ENCODE measurements at places on chromosomes 7 and 10.

DNA sequence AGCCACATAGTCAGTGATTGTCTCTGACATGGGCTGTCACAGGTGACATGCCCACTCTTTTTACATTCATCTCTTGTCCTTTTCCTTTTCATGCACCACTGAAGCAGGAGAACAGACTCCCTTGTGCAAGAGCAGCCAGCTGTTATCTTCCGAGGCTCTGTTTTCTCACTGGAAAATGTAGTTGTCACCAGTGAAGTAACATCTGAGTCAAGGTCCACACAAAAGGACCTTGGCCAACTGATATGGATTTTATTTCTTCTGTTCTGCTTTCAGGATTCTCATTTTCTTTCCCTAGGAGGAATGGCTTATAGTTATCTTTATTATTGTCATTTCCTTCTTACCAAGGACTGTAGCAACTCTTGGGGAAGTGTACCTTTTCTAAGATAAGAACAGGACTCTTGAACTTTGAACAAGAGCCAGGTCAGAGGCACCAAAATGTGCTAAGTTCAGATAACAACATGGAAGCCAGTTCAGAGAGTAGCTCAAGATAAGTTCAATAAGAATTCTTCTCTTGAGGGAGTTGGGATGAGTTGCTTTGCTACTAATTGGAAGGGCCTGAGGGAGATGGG lies 22.7 kb downstream of the AVPI1 start:
- no peak for DNase-seq

GRCh38 chr7:115910541-115911164 lies 119.9 kb downstream of the TFEC start:
- DNase-seq: peak; percentile 13

DNA sequence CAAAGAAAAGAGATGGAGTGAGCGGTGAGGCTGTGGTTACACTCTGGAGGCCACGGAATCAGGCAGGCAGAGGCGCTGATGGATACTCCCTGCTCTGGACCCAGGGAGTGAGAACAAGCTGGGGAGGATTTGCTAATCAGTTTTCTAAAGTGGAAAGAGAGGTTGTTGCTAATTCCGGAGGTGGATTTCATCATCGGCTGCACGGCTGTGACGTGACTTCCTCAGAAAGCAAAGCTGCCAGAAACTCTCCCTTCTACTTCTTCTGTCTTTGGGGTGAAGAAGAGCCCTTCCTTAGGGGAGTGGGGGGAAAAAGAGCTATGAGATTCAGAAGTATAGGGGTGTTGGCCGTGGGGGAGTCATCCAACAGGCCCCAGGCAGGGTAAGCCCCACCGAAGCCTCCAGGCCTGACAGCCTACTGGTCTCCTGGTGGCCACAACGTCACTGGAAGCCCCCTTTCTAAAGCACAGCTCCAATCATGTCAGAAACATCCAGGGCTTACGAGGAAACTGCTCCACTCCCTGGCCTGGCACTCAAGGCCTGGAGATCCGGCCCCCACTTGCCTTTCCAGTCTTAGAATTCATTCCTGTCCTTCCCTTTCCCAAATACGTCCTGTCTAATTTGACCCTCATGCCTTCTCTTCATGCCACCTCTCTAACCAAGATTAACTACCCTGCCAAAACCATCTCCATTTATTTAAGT lies 114.5 kb downstream of the HIP1 start:
- DNase-seq: no peak

GRCh38 chr7:113128031-113128430 lies 9.7 kb upstream of the SMIM30 start:
- no peak for DNase-seq

- DNase-seq: no peak
Measured at GRCh38 chr7:31783221-31783620, 96.2 kb downstream of the PPP1R17 start.

DNA sequence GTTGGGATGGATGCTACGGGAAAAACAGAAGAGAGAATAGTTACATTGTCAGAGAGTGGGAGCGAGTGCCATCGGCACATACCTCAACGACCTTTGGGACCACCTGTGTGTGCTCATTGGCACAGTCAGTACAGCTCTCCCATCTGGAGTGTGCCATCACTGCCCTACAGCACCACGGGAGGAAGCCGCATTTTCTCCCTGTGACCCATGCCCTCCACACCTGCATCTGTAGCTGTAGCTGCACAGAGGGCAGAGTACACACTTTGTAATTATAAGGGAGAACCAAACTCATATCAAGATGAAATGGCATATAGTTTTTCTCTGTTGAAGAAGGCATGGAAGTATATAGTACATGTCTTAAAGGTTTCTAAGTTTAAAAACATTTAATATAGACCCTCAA lies 207.4 kb downstream of the LHFPL3 start:
- no peak for DNase-seq

DNA sequence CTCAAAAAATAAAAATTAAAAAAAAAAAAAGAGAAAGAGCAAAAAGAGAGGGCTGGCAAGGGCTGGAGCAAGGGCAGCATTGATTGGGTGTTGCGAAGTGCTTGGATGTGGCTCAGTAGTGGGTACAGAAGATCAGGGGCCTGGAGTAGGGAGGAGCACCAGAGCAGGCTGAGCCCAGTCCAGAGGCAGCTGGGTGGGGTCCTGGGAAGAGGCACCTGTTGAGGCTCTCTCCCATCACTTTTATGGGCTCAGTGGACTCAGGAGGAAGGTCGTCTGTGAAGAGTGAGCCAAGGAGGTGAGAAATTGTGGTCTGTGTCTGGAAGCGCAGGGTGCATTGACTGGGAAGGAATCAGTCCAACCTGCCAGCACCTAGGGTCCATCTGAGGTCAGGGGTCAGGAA lies 11.8 kb upstream of the ZMIZ2 start:
- DNase-seq: no peak

DNA sequence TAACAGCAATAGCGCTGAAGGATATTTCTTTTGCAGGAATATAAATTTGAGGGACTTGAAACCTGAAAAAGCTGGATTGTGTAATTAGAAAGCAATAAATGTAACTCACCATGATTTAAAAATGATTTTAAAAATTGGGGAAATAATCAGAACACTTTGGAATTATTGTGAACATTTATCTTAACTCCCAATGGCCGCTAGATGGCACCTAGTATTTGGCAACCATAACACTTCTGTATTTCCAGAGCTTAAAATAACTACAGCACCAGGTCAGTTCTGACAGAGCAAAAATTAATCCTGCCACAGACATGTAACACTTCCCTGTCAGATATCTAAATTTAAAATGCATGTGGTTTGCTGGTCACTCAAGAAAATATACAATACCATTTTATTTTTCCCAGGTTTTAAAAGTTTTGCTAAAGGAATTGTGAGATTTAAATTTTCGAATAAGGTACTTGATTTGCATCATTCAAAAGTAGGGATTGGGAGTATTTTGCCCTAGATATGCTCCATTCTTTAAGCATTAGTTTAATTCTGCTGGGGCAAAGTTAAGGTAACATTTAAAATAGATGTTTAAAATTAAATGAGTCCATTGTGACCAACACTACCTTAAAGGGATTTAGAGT lies 144.5 kb downstream of the PPP1R3A start:
- DNase-seq: no peak

DNA sequence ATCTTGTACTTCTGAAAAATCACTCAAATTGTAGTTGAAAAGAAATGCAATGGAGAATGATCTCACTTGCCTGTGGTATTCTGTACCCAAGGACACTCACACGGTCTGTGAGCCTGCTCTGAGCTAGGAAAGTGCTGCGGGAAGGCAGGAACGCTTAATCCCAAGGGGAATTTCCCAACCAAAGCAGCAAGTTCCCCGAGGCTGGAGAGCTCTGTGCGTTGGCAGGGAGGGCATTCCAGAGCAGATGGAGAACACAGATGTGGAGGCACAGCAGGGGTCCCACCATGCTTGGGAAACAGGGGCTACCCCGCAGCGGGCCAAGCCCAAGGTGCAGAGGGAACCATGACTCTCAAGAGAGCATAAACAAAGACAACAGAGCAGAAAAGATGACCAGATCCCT lies 13.6 kb downstream of the SVIL start:
- no peak for DNase-seq

GRCh38 chr10:80535671-80536360 lies 1.9 kb upstream of the SH2D4B start:
- no peak for DNase-seq

GRCh38 chr10:73117976-73118743 lies 7.9 kb downstream of the NUDT13 start:
- no peak for DNase-seq

DNA sequence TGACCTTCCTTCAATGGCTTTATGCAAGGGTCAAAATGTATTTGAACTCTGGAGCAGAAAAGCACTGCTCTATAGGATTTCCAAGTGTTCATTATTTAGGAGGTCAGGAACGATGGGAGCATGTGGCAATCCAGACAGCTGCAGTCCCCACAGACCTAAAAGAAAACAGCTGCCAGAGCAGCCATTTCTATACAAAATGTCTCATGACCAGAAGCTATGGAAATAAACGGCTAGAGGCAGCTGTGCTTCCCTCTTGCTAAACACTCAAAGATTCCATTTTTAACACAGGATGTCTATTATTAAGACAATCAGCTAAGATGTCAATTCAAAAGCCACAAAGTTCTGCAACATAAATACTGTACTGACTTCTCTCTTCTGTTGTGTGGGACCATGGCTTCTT lies 879.1 kb upstream of the C7orf33 start:
- no peak for DNase-seq

GRCh38 chr10:71078454-71079145 lies 133.8 kb upstream of the UNC5B start:
- no peak for DNase-seq

GRCh38 chr10:69616358-69616757 lies 13.7 kb upstream of the FAM241B start:
- no peak for DNase-seq

- DNase-seq: no peak
Measured at GRCh38 chr7:91557789-91558404, 293.7 kb downstream of the FZD1 start.

- DNase-seq: no peak
Measured at GRCh38 chr10:133377818-133378250, 1.2 kb upstream of the PAOX start.

- no peak for DNase-seq
Measured at GRCh38 chr7:45691155-45691656, 117.0 kb downstream of the ADCY1 start.

GRCh38 chr7:149067869-149068268 lies 22.6 kb downstream of the ZNF786 start:
- no peak for DNase-seq
